ENCODE measurements at places on chromosomes 1 and 21.

DNA sequence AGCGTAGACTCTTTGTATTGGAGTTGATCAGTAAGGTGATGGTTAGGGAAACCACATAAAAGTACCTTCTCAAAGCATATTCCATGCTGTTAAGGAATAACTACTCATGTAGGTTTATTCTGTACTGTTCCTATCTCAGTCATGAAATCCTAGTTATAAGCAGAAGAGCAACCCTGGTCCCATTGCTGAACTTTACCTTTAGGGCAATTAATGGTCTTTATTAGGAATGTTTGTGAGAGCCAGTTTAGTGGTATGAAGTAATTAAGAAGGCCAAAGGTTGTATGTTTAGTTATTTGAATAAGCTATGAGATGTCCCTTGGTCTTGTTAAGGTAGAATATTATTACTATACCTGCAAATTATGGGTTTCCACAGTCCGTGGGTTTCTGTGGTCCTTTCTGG lies 44.0 kb downstream of the ACP6 start:
- DNase-seq, result no peak

- no peak for DNase-seq
Observed at GRCh38 chr21:42711667-42712066, 58.2 kb downstream of the PDE9A start.

DNA sequence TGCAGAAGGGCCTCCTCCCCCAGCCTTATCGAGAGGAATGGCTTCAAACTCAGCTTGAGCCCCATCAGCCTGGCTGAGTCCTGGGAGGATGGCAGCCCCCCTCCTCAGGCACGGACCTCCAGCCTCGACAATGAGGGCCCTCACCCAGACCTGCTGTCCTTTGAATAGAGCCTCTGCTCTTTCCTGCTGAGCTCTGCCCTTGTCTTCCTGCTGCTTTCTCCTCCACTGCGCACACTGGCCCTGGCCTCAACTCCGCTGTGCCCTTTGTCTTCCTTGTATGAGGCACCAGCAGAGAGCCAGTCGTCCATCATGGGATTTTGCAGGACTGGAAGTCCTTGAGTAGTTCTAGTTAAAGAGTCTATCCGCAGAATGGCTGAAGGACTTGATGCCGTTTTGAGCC lies 2.0 kb downstream of the C1orf226 start:
- no peak for DNase-seq

DNA sequence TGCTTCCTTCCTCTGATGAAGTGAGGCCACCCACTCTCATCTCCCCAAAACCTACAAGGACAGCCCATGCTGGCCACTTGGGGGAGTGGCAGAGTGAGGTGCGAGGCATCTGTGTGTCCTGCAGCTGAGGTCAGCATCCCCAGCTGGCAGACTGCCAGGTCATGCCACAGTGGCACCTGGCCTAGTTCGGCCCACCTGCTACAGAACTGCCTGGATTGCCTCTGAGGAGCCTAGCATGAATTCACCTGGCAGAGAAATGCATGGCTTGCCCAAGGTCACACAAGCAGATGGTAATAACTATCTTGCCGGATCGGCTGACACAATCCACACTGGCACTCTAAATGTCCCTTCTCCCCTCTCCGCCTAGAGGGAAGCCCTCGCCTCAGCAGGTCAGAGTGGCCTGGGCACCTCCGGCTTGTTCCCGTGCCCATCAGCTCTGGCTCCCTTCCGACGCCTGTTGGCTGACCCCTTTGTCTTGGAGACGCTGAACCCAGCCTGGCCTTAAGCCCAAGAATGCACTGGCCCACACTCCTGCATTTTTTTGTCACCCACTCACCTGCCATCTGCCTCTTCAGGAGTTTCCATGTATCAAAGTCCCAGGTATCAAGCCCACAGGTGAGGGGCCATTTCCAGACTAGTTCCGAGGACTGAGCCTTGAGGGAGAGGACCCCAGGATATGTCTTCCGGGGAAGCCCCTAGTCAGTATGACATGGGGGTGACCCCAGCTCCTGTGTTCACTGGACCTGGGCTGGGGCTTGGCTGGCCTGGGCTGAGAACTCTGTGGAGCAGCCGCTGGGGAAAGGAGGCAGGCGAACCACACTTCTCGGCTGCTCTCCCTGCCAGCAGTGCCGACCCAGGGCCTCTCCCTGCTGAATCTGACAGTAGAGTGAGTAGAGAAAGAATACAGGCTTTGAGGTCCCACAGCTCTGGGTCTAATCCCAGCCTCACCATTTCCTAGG lies 21.7 kb downstream of the ECE1 start:
- DNase-seq, result no peak

DNA sequence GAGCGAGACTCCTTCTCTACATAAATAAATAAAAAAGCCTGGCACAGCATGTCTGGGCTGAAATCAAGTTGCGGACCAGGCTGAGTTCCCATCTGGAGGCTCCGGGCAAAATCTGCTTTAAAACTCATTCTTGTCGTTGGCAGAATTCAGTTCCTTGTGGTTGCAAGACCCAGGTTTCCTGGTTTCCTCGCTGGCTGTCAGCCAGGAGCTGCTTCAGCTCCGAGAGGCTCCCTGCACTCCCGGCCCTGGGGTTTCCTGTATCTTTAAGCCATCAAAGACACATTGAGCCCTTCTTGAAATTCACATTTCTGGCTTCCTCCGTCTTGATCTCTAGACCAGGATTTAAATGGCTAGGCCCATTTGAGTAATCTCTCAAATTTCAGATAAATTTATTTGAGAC lies 20.6 kb upstream of the SCCPDH start:
- no peak for DNase-seq

- no peak for DNase-seq
Observed at GRCh38 chr1:162612606-162613400, 19.5 kb upstream of the DDR2 start.

DNA sequence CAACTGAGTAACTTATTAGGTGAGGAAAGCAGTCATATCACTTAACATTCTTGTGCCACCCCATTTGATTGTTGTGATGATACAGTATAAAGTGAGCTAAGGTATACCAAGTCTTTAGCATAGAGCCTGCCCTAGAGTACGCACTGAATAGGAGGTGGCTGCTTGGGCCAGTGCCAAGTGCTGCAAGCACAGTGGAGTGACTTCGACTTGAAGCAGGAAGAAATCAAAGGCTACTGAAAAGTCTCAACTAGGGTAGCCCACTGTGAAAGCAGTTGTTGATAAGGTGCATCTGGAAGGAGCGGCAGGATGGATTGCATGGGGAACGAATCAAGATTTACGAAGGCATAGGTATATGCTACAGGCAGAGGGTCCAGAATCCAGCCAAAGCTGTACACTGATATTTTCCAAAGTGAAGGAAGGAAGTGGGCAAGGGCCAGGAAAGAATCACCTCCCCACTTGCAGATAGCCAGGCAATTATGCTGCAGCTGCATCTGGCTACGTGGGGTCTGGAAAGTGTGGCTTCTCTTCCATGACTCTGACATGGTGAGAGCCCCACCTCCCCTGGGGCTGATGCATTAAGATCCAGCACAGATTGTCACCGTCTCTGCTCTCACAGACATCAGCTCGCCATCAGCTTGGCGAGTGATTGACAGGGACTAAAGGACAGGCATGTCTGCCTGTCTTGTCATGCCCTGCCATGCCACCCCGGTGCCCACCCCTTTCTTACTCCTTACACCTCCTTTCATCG lies 287.0 kb upstream of the PLXNA2 start:
- DNase-seq, result no peak

DNA sequence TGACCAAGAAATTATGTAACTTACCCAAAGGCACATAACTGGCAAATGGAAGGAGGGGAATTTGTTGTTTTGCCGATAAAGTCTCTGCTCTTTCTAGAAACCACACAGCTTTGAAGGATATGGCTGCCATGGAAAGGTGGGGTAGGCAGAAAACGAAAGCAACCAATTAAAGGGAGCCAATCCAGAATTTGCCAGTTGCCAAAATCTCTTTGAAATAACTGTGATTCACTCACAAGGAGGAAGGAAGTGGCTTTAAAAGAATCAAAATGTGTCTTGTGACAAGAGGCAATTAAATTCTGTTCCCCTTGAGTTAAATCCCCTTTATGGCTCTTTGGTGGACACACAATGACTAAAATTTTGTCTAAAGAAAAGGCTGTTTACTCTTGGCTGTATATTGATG lies 61.2 kb upstream of the CCDC190 start:
- DNase-seq, result no peak

GRCh38 chr1:178538192-178538916 lies 25.4 kb downstream of the TEX35 start:
- no peak for DNase-seq

DNA sequence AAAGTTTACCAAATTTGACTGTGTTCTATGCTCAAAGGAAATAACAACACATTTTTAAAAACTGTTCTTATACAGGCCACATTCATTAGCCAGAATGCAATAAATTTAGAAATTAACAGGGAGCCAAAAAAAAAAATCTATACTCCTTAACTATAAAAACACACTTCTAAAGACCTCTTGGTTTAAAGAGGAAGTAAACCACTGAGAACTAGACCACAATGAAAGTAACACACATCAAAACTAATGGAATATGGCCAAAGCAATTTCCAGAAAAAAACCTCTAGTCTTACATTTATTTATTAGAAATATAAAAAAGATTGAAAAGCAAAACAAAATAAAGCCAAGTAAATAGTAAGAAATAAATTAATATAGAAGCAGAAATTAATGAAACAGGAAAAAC lies 48.9 kb upstream of the GADD45A start:
- no peak for DNase-seq

GRCh38 chr1:113282893-113283285 lies 107.4 kb upstream of the MAGI3 start:
- DNase-seq, result no peak

DNA sequence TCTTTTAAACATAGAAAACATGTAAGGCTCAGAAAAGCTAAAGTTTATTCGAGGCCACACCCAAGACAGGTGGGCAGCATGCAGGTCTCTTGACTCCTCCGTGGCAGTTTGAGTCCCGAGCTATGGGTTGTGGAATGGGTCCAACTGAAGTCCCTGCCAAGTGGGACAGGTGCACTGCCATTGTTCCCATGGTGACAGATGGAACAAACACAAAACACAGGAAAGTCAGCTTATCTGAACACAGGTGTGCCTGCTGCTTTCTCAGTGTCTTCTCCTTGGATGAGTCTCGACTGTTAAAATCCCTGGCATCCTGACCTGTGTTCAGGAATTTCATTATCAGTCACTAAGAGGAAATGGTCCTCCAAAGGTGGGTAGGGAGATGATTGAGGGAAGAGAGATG lies 99.0 kb upstream of the RAB4A start:
- DNase-seq, result no peak

DNA sequence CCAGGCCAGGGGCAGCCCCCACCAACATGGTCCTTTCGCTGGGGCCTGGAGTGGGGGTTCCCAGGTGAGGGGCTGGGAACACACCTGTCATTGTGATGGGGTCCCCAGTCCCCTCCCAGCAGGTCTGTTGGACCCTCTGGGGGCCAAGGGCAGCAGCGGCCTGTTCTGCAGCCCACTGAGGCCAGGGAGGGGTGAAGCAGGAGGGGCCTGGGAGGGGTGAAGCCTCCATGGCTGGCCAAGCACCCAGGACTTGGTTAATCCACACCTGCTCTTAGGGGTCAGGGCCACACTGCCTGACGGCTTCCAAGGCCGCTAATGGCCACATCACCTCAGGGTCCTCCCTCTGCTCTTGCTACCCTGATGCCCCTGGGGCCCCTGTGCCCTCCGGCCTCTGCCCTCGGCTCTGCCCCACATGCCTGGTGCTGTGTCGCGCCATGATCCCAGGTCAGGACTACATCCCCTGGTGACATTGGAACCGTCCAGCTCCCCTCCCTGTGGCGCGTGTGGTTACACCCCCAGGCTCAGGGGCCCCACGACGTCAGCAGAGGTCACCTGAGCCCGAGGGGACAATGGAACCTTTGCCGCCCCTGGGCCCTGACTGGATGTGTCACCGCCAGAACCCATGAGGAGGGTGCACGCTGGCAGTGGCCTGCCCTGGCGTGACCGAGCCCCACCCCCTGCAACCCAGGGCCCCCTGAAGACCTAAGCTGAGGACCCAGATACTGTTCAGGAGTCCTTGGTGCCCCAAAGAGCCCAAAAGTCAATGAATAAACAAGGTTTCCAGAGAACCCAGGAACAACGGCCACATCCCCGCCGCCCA lies 7.0 kb downstream of the TNFRSF18 start:
- DNase-seq, result no peak

DNA sequence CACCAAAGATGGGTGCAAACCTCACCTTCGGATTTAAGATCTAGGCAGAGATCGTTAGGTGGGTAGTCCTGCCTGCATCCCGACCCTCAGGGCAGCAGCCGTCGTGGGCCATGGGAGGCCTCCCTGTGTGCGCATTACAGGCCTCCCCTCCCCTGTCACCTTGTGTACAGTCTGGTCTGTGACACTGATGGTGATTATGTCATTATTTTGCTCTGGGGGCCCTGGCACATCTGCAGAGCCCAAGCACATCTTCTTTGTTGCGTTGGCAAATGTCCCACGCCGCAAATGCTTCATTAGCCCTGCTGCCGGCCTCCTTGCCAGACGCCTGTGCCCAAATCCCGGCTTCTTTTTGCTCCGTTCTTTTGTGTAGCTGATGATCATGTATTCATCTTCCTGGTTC lies 31.7 kb downstream of the PROX1 start:
- no peak for DNase-seq

- no peak for DNase-seq
Observed at GRCh38 chr1:92992054-92992453, 30.8 kb upstream of the DIPK1A start.

- DNase-seq, result no peak
Observed at GRCh38 chr1:100306735-100307313, 40.8 kb downstream of the RTCA start.

- DNase-seq, result no peak
Observed at GRCh38 chr1:153305682-153306081, 7.1 kb downstream of the PGLYRP3 start.

DNA sequence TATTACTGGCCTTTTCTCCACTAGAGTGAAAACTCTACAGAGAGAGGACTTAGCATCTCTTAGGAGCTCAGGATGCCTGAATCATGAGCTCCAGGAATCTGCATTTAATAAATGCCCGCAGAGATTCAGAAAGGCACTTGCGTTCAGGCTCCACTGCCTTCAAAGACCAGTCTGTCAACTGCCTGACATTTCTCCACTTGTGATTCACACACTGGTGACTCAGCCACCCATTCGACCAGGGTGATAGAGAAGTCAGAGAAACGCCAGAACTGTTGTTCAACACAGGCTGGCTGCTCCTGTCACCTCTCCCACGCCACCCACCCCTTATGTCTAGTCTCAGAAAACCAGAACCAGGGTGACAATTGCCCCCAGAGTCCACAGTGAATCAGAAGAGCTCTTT lies 26.9 kb upstream of the LBR start:
- peak; percentile 59 for DNase-seq

- no peak for DNase-seq
Observed at GRCh38 chr1:188822248-188822647, 1655.4 kb downstream of the BRINP3 start.

- no peak for DNase-seq
Observed at GRCh38 chr1:172637522-172637921, 21.4 kb upstream of the FASLG start.

GRCh38 chr21:41972511-41973205 lies 18.8 kb upstream of the C2CD2 start:
- DNase-seq, result no peak

- DNase-seq, result no peak
Observed at GRCh38 chr1:9401080-9401453, 108.4 kb downstream of the SPSB1 start.

GRCh38 chr1:162087574-162087973 lies 18.1 kb downstream of the NOS1AP start:
- no peak for DNase-seq

Data from stimulated activated CD8-positive, alpha-beta memory T cell treated with anti-CD3 and anti-CD28 coated beads, Interleukin-7, amount 100 ng/mL, for 48 hours (primary cell).